ENCODE measurements at places on chromosomes 3 and 15.

DNA sequence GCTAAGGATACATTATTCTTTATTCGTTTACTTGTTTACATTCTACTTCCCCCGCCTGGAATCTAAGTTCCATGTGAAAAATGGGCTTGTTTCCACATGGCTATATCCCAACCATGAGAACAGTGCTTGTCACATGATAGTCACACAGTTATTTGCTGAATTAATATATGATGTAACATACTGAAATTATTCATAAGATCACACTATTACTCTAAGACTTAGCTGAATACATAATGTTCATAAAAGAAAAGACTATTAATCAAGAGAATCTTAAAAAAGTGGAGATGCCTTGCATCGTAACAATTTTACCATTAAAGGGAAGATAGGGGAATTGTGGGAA is 6.5 kb downstream of the PBRM1 start:
- DNase-seq, result no peak

- DNase-seq, result no peak
Measured at GRCh38 chr15:37098468-37099318, 1.7 kb downstream of the MEIS2 start.

GRCh38 chr3:52420388-52420787 is 24.5 kb downstream of the SEMA3G start:
- DNase-seq, result no peak

DNA sequence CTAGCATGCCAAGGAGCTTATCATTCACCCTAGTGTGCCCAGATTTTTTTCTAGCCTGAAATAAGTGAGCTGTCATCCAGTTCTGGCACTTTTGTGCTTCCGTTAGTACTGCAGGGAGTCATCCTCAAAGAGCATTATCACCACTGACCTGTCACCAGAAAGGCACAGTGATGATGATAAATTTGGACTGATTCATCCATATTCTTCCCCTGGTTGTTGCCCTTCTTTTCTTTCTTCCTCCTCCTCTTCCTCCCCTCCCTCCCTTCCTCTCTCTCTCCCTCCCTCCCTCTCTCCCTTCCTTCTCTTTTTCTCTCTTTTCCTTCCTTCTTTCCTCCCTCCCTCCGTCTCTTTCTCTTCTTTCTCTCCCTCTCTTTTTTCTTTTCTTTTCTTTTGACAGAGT is 21.3 kb downstream of the SLC35G2 start:
- DNase-seq, result no peak

- DNase-seq, result no peak
Measured at GRCh38 chr3:125443923-125444322, 68.8 kb upstream of the ZNF148 start.

GRCh38 chr15:40843261-40843884 is 475 bp upstream of the SPINT1 start:
- no peak for DNase-seq

- DNase-seq, result no peak
Measured at GRCh38 chr15:72998226-72998625, 54.0 kb upstream of the NEO1 start.

DNA sequence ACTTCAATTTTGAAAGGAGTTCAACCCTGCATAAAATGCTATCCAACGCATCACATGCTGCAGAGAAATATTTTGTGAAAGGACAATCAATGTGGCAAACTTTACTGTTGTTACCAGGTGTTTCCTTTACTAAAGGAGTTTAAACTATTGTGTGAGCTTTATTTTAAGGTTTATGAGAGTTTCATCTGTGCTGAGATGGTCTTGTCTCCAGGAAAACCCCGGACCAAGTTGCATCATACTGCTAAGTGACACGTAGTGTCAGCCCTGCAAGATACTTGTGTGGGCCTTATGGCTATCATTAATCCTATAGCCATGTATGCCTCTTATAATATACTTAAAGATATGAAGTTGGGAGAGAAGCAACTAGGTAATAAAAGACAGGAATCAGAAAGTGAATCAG is 94.5 kb upstream of the EPHA6 start:
- DNase-seq, result no peak

- DNase-seq, result no peak
Measured at GRCh38 chr3:104553121-104553520, 813.6 kb upstream of the ALCAM start.

DNA sequence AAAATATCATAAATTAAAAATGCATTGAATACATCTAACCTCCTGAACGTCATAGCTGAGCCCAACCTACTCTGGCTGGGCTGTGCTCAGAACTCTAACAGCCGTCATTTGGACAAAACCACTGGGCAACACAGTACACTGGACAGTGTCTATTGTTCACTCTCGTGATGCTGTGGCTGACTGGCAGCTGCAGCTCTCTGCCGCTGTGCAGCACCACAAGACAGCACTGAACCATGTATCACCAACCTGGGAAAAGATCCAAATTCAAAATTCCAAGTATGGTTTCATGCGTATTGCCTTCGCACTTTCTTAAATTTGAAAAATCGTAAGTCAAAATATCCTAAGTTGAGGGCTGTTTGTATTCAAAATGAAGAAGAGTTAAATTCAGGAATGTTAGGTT is 145.1 kb upstream of the CNTN4 start:
- DNase-seq, result no peak

- no peak for DNase-seq
Measured at GRCh38 chr3:30248423-30248822, 358.0 kb upstream of the TGFBR2 start.

- no peak for DNase-seq
Measured at GRCh38 chr15:79230766-79231165, 51.8 kb upstream of the ANKRD34C start.

GRCh38 chr3:64623125-64623524 is 64.7 kb downstream of the ADAMTS9 start:
- DNase-seq, result no peak
